Skin of body (tissue), 3 donors: ENCODE measurements at places on chromosomes 12 and 14. TPM values are rescaled to one million over a fixed set of nuclear protein-coding genes. Genes with fewer than 3 reads are reported as not detected.
A peak's percentile ranks its signal among the peaks of the same experiment; 100 is the strongest.

DNA sequence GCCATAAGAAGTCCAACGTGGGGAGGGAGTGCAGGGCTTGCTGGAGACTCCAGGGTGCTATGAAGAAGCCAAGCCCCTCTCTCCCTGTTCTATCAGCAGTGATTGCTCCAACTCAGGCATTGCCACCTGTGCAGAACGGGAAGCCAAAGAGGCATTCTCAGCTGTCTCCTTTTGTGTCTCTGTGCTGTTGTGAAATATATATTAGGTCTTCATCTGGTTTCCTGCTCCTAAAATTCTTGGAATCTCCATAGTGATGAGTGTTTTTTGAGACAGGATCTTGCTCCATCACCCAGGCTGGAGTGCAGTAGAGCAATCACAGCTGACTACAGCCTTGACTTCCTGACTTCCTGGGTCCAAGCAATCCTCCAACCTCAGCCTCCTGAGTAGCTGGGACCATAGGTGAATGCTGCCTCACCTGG is 51.2 kb upstream of the AEBP2 start:
- peak; percentile 20 for DNase-seq

The ADAM20 gene
- 2.8 TPM for total RNA-seq

DNA sequence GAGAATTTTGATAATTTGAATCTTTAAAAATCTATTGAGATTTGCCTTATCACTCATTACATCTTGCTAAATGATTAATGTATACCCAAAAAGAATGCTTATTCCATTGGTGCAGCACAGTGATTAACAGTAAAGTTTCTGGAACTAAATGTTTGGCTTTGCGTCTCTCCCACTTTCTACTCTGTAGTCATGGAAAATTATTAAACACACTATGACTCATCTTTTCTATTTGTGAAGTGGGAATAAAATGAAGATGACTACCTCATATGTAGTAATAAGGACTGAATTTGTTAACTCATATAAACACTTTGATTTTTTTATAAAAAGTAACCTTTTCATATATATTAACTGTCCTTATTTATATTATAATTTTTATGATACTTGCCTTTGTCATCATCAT is 118.1 kb downstream of the RERGL start:
- no peak for DNase-seq

The SLC10A1 gene
- total RNA-seq: not detected

- no peak for DNase-seq
Observed at GRCh38 chr12:83823386-83824045, 1089.1 kb downstream of the SLC6A15 start.

DNA sequence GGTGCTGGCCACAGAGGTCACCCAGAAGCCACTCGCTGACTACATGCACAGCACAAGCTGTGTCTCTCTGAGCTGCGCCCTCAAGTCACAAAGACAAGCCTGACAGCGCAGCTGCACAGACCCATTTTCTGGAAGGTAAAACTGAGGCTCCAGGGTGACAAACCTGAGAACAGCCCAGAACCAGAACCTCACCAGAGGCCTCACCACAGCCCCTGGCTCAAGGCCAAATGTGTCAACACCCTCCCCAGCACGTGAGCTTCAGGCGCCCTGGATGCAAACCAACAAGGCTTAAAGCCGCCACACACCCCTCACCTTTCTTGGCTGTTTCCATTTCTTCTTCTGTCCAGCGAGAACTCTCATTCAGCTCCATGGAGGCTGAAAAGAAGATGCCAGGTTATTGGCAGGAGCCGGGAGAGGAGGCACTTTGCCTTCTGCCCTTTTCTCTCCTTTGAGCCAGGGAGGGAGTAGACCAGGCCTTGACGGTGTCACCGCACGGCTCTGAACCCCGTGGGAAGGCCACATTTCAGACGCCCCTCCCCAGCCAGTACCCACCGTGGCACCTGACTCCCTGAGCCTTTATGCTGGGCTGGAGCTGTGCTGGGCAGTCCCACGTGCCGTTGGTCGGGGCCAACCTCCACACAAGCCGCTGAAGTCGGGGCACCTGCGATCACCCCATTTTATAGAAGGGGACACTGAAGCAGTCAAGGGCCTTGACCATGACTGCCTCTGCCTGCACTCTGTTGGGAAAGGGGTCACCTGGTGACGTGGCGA is 103.1 kb downstream of the RFLNA start:
- DNase-seq: no peak

GRCh38 chr12:128513831-128514230 is 246.9 kb downstream of the TMEM132C start:
- no peak for DNase-seq

GRCh38 chr14:53127832-53128231 is 25.3 kb downstream of the DDHD1 start:
- DNase-seq: no peak

DNA sequence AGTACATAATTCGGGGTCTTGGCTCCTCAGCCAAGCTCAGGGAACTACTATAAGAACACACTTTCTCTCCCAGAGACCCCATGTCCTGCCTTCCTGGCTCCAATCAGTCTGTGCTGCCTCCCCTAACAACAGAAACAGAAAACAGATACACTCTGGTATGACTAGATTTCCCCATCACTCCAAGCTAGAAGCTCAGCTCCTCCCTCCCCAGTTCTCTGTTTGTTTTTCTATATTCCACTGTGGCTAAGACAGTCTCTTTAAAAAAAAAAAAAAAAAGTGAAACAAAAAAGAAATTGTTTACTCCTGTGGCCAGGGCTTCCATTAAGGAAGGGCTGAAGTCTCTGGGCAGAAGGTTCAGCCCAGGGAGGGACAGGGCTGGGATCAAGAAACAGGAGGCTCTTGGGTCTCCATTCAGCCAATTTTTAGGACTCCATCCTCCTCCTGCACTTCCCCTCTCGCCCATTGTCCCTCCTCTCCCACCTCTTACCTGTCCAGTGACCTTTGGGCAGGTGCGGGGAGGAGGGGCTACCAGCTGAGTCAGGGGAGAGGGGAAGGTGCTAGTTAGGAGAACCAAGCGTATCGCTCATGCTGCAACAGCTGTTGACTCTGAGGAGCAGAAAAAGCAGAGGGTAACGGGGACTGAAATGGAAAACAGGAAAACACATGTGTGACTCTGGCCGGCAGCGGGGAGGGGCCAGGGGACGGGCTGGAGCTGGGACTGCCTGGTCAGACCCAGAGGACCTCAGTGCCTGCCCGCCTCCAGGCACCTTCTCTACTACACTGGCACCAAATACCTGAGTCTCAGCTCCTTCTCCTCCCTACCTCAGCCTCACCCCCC is 4.1 kb upstream of the SLC7A7 start:
- peak; percentile 51 for DNase-seq

DNA sequence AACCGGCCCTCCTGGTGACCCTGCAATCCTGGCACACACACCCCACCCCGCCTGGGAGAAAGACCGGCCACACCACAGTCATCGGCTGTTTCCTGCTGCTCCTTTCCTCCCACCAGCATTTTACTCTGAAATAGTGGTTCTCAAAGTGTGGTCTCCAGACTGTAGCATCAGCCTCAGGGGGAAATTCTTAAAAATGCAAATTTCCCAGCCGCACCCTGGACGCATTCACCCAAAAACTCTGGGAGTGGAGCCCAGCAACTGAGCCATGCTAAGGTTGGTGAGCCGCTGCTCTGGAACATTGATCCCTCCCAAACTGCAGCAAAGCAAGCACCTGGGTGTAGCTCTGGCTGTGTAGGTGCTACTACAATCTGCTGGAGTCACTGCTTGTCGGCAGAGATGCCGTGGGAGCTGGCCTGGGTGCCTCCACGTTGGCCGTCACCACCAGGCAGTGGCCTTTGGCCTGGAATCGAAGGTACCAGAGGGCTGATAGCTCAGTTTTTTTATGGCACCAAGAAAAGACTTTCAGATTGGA is 38.4 kb upstream of the BCL2L14 start:
- DNase-seq: no peak
